Skeletal muscle cell (primary cell): ENCODE measurements at places on chromosomes 11 and 22.

- no peak for DNase-seq
Observed at GRCh38 chr22:46138058-46138797, 12.1 kb upstream of the PPARA start.

GRCh38 chr11:126723665-126724045 lies 276.9 kb downstream of the KIRREL3 start:
- no peak for DNase-seq

DNA sequence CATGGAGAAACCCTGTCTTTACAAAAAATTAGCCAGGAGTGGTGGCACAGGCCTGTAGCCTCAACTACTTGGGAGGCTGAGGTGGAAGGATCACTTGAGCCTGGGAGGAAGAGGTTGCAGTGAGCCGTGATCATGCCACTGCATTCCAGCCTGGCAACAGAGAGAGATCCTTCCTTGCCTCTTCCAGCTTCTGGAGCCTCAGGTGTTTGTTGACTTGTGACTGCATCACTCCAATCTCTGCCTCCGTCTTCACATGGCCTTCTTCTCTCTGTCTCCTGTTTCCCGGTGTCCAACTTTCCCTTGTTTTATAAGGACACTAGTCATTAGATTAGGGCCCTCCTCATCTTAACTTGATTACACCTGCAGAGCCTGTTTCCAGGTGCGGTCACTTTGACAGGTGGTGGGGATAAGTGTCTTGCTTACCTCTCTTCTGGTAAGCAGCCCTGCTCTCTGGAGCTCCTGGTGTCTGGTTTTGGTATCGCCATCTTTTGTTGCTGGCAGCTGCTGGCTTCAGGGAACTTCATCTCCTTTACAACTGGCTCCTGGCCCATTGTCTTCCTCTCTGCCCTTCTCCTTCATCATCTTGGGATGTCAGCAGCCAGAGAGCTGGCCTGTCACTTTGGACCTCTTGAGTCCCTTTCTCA lies 8.2 kb upstream of the USP2 start:
- DNase-seq: no peak

GRCh38 chr11:106228996-106229395 lies 151.5 kb downstream of the AASDHPPT start:
- no peak for DNase-seq

GRCh38 chr11:77884186-77884828 lies 63.4 kb downstream of the AAMDC start:
- no peak for DNase-seq

GRCh38 chr22:29607426-29607825 lies 4.0 kb downstream of the NF2 start:
- no peak for DNase-seq
